ENCODE measurements at places on chromosomes 4 and X.

- DNase-seq = no peak
Measured at GRCh38 chr4:126558596-126558995, 1074.2 kb upstream of the INTU start.

DNA sequence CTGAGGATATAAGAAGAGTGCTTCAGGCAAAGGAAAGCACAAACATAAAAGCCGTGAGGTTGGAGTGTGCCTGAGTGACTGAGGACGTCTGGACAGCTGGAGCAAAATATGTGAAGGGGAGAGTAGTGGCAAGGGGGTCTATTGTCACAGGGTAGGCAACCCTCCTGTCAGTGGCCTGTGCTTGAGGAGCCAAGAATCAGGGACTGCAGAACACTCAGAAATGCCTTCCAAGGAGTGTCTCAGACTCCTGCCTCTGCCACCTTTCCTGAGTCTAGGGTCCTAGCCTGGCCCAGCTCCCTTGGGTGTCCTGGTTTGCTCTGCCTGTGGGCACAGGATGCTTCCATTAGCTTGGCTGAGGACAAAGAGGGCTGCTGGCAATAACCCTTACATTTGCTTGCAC, 152.5 kb upstream of the PJA1 start:
- DNase-seq = no peak

- DNase-seq = peak; percentile 21
Measured at GRCh38 chr4:137896221-137896737, 345.9 kb downstream of the SLC7A11 start.

DNA sequence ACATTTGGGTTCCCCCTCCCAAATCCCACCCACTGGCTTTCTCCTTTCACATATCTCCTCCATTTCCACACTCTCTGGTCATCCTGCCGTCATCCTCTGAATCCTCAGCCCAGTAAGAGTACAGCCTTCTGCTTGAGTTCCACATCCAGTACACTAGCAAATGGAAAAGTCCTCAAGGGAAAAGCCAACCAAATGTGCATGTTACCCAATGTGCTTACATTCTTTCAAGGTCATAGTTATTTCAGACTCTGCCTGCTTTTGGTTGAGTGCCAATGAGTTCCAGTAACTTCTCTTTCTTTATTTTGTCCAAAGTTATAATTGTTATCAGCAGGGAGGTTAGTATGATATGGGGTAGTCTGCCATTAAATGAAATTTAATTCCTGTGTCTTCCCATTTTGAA, 78.1 kb downstream of the SRPX start:
- DNase-seq = no peak

- DNase-seq = no peak
Measured at GRCh38 chr4:139509727-139510410, 46.1 kb downstream of the SETD7 start.

- DNase-seq = peak; percentile 54
Measured at GRCh38 chr4:124711471-124712371, 811 bp downstream of the ANKRD50 start.

GRCh38 chr4:168522829-168523489, 26.1 kb downstream of the PALLD start:
- no peak for DNase-seq

DNA sequence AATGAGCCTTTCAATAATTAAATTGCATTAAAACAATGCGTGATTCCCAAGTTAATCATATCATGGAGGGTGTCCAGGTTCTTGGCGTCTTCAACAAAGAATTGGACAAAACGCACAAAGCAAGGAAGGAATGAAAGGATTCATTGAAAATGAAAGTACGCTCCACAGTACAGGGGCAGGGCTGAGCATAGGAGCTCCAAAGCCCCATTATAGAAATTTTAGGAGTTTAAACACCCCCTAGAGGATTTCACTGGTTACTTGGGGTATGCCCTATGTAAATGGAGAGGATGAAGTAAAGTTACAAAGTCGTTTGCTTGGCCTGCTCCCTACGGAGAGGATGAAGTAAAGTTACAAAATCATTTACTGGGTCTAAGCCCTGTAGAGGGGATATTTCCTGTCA, 1910.4 kb downstream of the C4orf33 start:
- no peak for DNase-seq

- DNase-seq = no peak
Measured at GRCh38 chrX:94216738-94217137, 542.7 kb downstream of the FAM133A start.

GRCh38 chr4:133775881-133776280, 425.7 kb downstream of the PABPC4L start:
- peak; percentile 79 for DNase-seq

GRCh38 chr4:123599061-123599919, 202.7 kb downstream of the SPRY1 start:
- peak; percentile 41 for DNase-seq

DNA sequence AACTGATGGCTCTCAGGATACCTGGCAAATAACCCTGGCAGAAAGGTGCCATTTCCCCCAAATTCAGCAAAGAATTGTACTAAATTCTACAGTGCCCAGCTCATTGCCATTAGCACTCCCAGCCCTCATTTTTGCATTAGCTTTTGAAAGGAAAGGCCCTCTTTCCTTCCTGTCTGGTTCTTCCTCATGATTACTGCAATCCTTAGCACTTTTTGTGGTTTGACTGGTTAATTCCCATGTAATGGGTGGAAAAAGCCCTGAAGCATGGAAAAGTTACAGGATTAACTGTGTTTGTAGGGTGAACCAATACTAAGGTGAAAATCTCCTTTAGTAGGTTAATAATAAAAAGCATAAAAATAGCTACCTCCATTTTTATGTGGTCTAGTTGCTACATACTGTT, 139.5 kb downstream of the NPNT start:
- DNase-seq = peak; percentile 9

DNA sequence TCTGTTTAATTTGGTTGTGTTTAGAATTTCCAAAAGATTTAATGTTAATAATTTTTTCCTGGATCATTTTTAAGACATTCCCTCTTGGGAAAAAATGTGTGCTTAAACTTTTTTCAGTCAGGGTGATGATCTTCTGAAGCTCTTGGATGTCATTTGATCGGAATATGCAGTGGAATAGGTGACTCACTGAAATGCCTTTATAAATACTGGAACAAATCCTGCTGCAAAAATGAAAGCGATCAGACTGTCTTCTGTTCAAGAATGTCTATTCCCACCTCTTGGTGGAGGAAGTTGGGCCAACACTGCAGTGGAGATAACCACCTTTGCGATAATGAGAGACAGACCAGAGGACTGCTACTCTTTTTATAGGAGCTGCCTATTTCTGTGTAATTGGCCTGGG, 46.7 kb downstream of the LARP1B start:
- no peak for DNase-seq

- DNase-seq = no peak
Measured at GRCh38 chr4:80016506-80016905, 56.5 kb downstream of the ANTXR2 start.

- no peak for DNase-seq
Measured at GRCh38 chr4:57220172-57220571, 110.0 kb upstream of the IGFBP7 start.

DNA sequence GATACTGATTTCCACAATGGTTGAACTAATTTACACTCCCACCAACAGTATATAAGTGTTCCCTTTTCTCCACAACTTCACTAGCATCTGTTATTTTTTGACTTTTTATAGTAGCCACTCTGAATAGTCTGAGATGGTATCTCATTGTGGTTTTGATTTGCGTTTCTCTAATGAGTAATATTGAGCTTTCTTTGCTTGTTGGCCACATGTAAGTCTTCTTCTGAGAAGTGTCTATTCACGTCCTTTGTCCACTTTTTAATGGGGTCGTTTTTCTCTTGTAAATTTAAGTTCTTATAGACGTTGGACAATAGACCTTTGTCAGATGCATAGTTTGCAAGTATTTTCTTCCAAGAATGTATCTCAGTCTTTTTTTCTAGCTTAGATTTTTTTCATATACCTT, 10.0 kb downstream of the FBXW7 start:
- DNase-seq = no peak

DNA sequence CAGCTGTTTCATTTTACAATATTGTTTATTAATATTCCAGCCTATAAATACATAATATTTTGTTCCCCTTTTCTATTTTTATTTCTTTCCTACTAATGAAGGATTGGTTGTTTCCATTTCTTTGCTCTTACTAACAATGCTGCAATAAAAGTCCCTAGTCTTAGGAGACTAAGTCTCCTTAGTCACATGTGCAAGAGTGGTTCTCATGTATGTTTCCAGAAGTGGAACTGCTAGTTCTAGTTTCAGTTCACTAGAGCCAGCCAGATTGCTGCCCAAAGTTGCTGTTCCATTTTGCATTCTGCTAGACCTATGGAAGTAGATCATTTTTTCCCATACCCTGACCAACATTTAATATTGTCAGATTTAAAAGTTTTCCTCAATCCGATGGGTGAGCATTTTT, 44.3 kb downstream of the CNGA1 start:
- no peak for DNase-seq

DNA sequence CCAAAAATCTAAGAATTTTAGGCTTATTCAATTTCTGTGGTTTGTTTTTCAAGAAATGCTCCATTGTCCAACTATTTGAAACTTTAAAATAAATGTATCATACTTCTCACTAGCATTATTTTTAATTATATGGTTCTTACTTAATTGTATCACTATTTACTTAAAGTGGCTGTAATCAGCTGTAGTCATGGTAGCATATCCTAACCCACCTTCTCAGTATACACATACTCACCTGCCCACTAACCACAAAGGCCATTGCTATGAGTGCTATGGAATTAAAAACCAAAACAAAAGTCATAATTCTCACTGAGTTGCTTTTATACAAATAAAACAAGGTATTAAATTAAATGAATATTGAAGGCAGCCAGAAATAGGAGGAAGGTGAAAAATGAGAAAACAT, 5.0 kb downstream of the FBXO8 start:
- no peak for DNase-seq

DNA sequence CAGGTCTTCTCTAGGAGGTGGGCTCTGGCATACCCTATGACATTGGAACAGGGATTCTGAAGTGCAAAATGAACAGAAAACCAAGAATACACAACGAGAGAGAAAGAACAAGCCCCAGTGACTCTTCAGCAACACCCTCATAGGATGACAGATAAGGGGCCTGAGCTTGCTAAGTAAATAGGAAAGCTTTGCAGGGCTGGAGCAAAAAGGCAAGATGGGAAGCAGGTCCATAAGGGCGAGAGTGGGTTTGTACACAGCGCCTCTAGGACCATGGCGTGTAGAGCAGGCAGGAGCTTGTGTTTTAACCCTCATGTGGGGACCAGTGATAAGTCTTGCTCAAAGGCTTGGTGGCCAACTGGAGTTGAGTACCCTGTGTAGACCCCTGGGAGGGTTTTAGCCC, 45.8 kb downstream of the NELFA start:
- no peak for DNase-seq

- DNase-seq = no peak
Measured at GRCh38 chrX:63283348-63283747, 67.8 kb downstream of the SPIN4 start.

DNA sequence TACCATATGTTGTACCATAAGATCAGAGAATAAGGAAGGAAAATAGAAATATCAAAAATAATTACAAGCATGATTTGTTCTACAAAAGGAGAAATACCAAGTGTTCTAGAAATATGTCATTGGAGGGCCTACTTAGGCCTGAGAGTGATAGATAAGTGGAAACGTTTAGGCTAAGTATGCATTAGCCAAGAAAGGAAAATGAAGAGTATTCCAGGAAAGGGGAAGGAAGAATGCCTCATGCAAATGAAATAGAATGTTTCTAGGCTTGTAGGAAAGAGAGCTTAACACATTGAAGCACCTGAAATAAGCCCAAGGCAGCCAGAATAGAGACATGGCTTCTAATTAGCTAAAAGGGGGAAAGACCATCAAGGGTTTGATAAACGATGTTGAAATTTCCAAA, 595.7 kb upstream of the ATOH1 start:
- no peak for DNase-seq

DNA sequence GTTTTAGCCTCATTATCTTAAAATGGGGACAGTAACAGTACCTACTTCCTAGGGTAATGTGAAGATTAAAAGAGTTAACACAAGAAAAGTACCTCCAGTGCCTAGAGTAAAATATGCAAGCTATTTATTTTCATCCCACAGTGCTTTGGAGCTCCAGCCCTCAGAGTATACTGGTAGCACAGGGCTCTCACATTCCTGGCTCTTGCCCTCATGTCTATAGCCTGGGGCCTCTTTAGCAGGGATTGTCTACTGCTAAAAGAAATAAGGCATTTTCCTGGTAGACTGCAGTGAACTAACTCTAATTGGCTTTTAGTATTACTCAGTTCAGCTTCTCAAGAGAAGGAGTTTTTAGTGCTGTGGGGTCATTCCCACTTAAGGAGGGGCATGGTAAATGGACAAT, 60.8 kb downstream of the RRAGB start:
- DNase-seq = peak; percentile 29

DNA sequence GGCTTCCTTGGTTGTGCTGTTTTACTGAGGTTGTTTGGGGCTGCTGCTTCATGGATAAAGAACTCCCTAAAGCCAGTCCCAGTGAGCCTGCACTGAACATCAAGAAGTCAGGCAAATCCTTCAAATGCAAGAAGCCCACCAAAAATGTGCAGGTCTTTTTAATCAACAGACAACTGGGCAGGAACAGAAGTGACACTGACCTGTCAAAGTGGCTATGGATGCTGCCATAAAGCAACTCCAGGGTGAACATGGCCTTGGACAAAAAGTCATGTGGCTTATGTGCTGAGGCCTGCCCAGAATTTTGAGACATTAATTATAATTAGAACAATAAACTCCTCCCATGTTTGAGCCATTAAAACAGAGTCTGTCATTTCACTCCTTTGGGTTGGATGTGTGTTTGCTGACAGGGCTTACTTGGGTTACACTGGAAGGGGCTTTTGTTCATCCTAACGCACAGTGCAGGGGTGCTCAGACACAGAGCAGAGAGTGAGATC, at the start of gene ETDC:
ETDC (plus strand) TSS at position 51 of the 494 bp plus-strand sequence; CDS start at position 51, 0 bp downstream.
- DNase-seq = no peak

GRCh38 chrX:66872771-66873170, 233.9 kb upstream of the EDA2R start:
- DNase-seq = no peak

DNA sequence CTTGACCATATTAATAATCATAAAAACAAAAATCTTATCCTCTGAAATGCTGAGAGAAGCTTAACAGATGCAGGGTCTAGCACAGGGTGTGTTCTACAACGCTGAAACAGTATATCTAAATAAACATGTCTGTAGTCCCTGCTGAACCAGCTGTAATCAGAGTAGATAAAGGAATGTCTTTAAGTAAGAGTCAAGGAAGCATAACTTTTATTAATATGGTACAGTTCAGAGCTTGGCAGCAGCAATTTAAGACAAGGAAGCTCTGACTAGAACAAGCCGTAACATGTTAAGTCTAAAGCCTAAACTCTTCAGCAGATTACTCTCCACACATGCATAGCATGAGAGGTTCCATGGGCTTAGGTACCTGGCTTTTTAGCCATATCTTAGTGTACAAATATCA, 36.1 kb downstream of the NFKB1 start:
- peak; percentile 79 for DNase-seq

DNA sequence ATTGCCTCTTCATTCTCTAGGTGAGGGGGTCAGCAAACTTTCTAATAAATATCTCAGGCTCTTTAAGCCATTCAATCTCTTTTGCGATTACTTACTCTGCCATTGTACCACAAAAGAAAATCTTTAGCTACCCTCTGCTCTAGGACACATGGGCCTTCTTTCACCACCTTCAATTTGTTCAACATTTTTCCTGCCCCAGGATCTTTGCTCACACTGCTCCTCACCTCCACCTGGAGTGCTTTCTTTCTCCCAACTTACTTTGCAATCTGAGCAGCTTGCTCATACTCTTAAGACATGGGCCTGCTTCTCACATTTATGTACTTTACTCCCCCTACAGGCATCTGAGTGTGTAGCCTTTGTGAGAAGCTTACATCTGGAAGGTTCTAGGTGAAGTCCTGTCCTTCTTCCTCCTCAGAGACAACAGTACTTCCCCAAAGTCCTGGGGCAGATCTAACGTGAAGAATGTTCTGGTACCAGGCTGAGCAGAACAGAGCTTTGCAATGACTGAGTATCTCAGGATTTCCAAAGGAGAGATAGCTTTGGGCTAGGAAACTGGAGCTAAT, 55.0 kb upstream of the PRDM5 start:
- peak; percentile 51 for DNase-seq
